ENCODE measurements at places on chromosomes 2 and 18.
A peak's percentile ranks its signal among the peaks of the same experiment; 100 is the strongest.

- no peak for DNase-seq
Observed at GRCh38 chr2:85963068-85963467, 74.3 kb upstream of the ST3GAL5 start.

GRCh38 chr2:20456636-20457426 is 10.0 kb downstream of the RHOB start:
- DNase-seq = no peak

DNA sequence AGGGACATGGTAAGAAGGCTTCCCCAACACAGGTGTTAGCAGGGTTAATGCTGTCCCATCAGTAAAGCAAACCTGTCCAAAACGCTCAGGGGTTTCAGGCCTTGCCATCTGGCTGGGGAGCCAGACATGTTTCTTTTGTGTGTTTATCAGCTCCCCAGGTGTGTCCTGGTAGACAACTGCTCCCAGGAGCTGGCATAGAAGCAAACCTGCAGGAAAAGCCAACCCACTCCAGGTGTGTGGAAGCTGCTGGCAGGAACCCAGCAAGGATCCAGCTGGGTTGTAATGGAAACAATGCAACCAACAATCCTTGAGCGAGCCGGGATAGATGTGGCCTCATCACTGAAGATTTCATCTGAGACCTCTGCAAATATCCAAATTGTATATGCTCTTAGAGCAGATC is 123.1 kb downstream of the RAB3GAP1 start:
- no peak for DNase-seq

DNA sequence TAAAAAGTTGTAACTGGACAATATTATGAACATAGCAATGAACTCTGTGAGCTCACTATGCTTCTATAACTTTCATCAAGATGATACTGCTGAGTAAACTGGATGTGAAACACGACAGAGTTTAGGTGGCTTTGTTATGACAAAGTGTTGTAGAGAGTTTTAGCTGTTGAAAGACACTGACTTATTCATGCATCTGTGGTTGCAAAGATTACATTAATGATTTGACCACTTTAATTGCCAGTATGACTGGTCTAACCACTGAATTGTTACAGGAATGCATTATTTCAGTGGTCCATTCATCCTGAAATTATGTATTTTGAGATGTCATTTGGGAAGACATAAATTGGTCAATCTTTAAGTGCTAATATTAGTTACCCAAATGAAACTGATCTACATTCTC is 117.9 kb downstream of the SPHKAP start:
- no peak for DNase-seq

DNA sequence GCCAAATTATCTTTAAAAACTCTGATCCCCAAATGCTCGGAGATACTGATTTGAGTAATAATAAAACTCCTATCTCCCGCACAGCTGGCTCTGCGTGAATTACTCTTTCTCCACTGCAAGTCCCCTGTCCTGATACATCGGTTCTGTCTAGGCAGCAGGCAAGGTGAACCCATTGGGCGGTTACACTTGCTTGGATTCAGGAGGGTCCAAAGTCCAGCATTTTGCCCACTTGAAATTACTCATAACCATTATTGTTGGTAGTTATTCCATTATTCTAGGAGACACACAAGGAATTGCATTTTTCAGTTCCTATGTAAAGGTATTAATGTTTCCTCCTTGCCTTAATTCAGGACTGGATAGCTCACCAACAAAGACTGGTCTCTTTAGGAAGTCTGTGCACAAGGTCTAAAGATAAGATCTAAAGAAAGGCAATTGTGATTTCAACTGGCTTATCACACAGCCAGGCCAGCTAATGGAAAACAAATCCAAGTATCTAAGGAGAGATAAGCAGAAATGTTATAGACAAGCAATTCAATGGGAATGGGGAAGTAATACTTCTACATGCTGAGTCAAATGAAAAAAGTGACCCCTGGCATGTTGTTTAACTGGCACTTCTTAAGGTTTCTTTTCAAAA is 23.2 kb upstream of the NPC1 start:
- DNase-seq = no peak

GRCh38 chr2:20355131-20355530 is 4.5 kb upstream of the PUM2 start:
- DNase-seq = peak; percentile 41

GRCh38 chr2:48356701-48357325 is 173.1 kb upstream of the STON1 start:
- peak; percentile 20 for DNase-seq

GRCh38 chr2:36406296-36406695 is 50.7 kb downstream of the CRIM1 start:
- no peak for DNase-seq

- DNase-seq = no peak
Observed at GRCh38 chr2:203987959-203988358, 51.4 kb downstream of the ICOS start.

DNA sequence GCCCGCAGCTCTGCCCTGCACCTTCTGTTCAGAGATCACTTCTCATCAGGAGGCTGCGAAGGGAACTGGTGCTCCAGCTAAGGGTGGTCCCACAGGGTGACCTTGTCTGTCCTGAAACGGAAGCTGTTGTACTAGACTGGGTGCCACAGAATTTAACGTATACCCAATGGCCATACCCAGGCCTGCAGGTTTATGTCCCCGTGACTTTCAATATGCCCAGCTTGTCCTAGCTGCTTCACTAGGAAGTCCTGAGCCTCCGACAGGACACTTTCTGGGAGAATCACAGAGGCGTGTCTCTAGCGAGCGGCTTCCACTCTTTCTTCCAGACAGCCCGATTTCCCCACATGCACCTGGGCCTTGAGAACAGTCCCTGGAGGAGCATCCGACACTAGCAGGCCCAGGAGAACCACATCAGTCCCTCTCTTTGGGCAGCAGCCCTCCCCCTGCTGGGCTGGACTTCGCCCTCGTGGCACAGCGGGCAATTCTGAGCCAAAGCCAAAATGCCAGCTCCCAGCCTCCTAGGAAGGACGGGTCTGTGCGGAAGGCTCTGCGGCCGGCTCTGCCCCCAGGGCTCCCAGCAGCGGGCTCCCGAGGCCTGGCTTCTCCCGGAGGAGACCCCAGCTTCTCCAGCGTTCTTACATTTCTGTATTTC is 91.9 kb upstream of the OTOS start:
- no peak for DNase-seq

GRCh38 chr2:217186152-217186551 is 326.3 kb upstream of the TNP1 start:
- no peak for DNase-seq

GRCh38 chr2:234292205-234292961 is 204.5 kb downstream of the ARL4C start:
- DNase-seq = no peak

GRCh38 chr2:65263262-65263661 is 35.6 kb downstream of the ACTR2 start:
- no peak for DNase-seq

DNA sequence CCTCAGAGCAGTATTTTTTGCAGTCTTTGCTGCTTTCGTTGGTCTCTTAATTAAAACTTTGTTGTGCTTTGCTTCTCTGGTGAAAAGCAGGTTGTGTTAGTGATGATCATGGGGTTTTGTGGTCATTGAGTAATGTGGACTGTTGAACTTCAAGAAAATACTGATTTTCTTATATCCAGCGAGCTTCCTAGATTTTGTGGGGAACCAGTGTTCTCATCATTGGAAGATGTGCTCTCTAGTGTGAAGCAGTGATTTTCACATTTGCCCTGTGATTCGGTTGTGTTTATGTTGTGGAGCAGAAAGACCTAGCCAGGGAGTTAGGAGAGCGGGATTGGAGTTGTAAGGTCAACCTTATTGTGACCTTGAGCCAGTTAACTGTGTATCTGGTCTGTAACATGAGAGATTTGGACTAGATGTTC is 12.4 kb downstream of the ASAP2 start:
- DNase-seq = no peak

DNA sequence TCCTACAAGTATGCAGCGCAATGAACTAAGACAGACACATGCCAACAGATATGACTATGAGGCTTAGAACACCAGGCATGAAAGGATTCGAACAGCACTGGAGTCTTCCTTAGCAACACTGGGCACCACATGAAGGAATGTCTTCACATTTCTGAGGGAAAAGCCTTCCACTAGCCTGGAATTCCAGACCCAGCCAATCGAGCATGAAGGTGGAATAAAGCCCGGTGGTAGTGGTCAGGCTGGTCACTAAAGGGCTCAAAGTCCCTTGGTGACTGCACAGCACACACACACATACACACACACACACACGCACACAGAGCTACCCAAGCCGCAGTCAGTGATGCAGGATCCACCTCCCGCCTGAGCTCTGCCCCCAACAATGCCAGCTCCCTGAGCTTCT is 19.7 kb upstream of the SFXN5 start:
- DNase-seq = peak; percentile 36

- DNase-seq = no peak
Observed at GRCh38 chr2:158115202-158115767, 13.6 kb downstream of the UPP2 start.

GRCh38 chr2:122988395-122989221 is 1036.5 kb upstream of the CNTNAP5 start:
- DNase-seq = no peak

DNA sequence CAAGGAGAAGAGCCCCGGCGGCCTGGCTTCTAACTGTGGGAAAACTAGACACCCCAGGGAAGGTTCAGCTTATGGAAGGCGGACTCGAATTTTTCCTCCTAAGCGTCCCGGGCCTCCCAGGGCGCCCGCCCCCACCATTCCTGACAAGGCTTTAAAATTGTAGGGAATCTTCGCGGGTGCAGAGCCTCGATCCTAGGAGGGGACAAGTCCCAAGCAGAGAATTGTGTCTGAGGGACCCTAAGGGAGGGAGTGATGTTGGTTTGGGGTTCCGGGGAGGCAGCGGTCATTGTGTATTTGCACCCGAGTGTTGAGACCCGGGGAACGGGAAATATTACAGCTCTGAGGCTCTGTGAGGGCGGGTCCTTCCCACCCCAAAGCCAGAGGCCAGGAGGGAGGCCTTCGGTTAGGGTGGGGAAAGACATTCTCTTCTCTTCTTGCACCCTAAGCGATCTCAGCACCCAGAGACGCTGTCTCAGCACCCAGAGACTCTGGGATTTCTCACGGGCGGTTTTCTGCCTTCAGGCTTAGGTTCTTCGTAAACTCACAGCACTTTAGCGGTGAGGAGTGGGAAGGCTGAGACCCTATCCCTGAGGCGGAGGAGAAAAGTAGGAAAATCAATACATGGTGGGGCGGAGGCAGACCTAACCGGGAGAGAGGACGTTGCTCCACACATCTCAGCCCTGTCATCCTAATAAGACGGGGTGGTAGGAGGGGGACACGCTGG is 7.6 kb downstream of the OSR1 start:
- no peak for DNase-seq

DNA sequence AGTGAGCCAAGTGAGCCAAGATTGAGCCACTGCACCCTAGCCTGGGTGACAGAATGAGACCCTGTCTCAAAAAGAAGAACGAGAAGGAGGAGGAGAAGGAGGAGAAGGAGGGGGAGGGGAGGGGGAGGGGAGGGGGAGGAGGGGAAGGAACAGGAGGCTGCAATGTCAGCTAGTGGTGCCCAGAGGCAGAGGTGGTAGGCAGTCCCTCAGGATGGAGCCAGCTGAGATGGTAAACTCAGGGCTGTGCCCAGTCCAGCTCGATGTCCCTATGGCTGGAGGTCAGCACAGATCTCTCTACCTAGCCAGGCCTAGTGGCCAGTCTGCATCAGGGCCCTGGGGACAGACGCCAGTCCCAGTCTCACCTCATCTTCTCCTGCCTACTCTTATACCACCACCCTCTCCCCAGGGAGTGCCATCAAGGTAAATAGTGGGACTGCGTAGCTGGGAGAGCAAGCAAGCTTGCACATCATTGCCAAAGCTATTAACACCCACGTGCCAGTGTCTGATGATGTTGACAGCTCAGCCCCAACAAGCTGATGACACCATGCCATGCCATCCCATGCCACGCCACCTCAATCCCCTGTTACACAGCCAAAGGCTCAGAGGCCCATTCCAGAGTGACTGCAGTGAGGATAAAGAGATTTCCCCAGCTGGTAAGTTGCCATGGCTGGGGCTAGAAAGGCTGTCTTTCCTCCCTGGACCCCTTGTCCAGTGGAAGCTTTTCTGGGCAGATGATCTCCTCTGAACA is 7.6 kb upstream of the PLB1 start:
- DNase-seq = no peak

DNA sequence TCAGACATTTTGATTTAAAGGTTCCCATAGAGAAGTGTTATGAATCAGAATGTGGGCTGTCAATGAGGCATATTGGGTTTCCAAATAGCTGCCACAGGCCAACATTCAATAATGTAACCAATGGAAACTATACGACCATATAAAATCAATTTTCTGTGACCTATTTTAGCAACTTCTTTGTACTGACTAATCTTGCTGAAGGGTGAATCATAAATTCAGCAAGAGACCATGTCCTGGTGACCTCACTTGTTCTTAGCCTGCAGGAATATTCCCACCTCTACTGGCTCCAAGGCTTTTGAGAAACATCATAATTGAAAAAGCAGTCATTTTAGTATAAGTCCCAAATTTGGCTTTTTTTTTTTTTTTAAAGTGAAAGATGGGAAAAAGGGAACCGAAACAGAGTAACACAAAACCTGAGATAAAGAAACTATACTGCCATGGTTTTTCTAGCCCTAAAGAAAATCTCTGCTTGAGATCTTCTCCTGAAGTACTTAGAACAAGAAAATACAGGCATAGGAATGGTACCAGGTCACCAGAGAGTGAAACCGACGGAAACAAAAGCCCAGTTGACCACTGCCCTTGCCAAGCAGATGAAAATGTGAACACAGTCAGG is 32.1 kb downstream of the PLEKHM3 start:
- peak; percentile 64 for DNase-seq

DNA sequence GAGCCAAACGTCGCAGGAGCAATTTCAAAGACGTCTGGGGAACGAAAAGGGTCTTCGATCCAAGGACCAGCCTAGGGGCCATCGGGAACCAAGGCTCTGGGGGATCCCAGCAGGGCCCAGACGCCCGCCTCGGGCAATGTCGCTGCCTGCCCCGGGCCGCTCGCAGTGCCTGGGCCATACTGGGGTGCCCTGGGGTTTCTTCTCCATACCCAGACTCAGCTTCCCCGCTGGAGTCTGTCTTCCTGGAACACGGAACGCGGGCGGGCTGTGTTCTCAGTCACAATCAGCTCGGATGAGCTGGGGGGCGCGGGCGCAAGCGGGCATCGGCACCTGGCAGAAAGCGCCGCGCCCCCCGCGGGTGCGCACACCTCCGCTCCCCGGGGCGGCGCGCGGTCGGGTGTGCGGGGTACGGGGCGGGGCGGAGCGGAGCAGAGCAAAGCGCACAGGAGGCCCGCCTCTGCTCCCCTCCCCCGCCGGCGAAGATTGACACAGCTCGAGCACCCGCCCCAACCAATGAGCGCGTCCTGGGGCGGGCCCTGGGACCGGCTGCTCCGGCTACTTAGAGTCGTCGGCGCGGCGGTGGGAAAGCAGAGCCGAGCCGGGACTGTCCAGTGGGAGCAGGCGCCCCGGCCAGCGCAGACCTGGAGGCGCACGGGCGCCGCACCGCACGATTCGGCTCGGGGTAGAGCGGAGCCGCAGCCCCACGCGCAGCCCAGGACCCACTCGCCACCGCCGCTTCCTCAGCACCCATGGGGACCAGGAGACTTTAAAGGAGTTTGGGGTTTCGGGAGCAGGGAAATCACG is at the start of gene LRATD1:
Gene LRATD1 (plus strand): TSS at position 585 of the 804 bp plus-strand sequence. CDS start 1,263 bp downstream, outside the sequence.
- DNase-seq = peak; percentile 60

- DNase-seq = no peak
Observed at GRCh38 chr2:196925051-196925767, 1.3 kb downstream of the PGAP1 start.

- no peak for DNase-seq
Observed at GRCh38 chr2:183541766-183542165, 417.5 kb downstream of the NUP35 start.

- no peak for DNase-seq
Observed at GRCh38 chr2:128403814-128404708, 85.4 kb upstream of the HS6ST1 start.

- DNase-seq = no peak
Observed at GRCh38 chr2:60570251-60570650, 16.8 kb upstream of the BCL11A start.

GRCh38 chr18:63575681-63576080 is 11.5 kb upstream of the SERPINB13 start:
- no peak for DNase-seq
